ENCODE measurements at places on chromosomes 11 and 22. TPM values are rescaled to one million over a fixed set of nuclear protein-coding genes. Genes with fewer than 3 reads are reported as not detected.

DNA sequence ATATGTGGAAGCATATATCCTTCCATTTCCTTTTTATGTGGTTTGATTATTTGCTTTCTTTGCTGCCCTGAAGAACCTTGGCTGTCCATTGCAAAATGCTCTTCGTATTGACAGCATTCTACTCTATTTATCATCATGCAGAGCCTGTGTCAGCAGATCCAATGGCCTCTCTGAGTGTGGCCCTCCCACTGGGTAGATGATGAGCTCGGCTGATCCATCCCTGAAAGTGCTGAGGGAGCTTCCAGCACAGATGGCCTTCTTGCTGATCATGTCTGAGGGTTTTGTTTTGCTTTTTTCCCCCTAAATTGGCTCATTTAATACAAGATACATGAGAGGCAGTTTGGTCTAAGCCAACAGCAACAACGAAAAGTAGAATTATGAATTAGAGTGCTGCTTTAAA, 181.0 kb downstream of the GRIA4 start:
- ATAC-seq = no peak

DNA sequence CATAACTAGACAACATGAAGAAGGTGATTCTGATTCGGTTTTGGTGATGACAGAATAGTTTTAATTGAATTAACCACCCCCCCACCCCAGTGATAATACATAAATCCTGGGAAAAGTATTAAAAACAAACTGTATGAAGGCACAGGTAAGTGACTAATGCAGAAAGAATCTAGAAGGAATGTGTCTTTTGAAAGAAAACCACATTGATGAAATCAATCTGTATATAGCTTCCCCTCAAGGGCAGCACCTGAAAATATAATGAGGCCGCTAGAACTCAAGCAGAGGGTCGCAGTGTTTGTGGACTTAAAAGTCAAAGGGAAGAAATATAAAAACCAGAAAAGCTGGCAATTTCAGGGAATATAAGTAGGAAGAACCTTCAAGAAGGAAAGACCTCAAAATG, 580.5 kb upstream of the CHORDC1 start:
- ATAC-seq = no peak

DNA sequence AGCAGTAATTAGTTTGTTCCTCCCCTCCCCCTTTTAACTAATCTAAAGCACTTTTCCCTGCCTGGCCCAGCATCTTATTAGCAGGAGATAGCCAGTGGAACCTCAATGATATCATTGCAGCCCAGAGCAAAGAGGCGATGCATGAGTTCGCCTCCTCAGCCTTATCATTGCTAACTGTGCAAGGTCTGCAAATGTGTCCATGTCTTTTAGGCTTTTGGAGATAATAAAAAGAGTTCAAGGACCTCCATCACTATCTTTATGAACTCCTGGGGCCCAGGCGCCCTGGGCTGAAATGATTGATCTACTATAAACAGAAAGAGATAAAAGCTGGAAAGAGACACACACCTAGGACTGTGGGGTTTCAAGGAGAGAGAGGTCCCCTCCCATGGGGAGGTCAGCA, 124.2 kb upstream of the TBCEL start:
- no peak for ATAC-seq

DNA sequence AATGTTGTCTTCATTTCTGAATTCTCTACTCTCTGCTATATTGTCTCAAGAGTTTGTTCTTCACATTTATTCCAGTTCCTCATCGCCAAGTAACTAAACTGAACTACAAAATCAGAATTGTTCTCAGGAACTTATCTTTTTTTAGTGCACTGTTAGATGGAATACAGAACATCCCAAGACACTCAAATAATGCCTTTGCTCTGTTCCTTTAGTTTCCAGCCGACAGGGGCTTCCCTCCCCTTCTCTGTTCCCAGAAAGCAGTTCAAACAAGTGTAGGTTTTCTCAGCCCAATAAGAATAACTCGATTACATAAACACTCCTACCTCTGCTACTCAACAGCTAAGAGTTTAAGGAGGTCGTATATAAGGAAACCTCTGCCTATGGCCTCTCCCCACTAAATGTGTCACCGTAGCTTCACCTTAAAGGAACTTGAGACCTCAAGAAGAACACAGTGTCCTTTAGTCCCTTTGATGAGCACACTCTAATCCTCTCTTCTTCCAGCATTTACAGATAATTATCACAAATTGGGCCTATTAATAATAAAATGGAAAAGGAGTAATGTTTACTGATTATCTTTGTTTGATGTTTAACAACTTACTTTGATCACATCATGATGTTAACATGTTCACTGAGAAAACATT, 6.9 kb downstream of the POU2AF3 start:
- no peak for ATAC-seq

DNA sequence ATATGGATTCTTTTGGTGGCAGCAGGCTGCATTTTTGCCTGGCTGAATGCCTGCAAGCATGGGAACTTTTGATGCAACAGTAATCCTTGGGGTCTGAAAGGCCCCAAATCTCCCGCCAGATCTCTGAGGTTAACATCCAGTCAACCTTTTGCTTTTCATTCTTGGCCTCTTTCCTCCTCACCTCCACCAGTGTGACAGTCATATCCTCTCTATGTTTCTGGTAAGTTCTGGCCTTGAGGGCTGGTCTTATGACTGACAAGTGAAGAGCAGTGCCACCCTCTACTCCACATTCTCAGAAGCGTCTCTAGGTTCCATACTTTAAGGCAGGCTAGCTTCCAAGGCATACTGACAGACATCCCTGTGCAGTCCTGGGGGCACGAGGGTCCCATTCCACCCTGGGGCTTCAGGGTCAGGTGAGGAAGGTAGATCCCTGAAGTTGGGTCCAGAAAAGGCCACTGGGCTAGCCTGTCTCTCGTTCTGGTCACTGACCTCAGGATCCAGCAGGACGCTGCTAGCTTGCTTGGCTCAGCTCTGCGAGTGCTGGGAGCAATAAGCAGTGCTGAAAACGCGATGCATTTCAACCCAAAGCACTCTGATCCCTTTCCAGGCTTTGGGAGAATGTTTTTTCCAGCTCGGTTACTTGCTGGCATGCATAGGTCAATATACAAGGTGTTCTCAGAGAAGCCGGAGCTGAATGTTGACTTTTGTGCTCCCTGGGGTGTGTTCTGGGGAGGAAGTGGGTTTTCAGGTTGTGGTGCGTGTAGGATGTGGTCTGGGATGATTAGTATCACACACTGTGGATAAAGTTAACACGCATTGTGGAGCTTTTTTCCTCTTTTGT, 75.2 kb downstream of the PTPRJ start:
- ATAC-seq = no peak

DNA sequence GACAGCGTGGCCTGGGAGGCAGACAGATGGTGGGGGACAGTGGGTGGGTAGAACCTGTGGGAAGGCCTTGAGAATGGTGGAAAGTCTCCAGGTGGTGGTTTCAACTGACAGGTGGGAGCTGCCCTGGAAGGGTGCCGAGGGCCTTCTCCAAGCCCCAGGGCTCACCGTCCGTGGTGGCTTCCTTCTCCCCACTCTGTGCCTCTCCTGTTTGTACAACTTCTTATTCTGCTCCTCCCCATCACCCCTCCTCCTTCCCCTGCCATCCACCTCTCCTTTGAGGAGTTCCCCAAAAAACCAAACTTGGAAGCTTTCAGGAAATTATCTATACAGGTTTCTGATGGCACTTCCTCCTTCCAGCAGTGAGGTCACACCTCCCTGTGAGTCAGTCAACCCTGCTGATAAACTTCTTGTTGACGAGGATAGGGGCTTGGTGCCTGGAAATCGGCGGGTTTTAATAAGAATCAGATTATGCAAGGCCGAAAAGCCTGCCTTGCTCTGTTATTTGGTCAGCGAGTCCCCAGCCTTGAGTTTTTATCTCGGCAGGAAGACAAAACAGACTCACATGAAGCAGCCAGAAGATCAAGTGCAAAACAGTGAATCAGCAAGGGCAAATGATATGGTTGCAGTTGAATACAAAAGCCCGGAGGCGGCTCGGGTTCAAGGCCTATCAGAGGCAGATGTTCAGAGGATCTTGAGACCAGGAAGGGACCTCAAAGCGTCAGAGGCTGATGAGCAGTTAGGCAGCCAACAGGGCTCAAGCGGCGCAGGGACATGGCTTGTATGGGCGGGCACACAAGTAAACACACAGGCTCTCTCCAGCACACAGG, 9.5 kb upstream of the ST3GAL4 start:
- ATAC-seq = peak; percentile 71

DNA sequence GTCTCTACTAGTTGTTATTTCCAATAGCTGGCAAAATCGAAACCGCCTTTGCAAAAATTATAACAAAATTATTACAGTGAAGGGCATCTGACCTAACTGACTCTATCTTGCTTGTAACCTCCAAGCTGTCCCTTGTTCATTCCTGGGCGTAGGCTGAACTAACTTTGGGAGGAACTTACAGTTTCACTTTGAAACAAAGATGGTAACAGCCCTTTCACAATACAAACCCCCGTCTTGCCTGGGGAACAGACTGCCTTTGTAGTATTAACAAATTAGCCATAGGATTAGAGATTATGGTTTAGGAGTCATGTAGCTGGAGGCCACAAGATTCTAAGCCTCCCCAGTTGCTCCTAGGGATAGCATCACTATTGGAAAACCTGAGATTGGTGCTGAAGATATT, 131.6 kb upstream of the HSD17B12 start:
- no peak for ATAC-seq

DNA sequence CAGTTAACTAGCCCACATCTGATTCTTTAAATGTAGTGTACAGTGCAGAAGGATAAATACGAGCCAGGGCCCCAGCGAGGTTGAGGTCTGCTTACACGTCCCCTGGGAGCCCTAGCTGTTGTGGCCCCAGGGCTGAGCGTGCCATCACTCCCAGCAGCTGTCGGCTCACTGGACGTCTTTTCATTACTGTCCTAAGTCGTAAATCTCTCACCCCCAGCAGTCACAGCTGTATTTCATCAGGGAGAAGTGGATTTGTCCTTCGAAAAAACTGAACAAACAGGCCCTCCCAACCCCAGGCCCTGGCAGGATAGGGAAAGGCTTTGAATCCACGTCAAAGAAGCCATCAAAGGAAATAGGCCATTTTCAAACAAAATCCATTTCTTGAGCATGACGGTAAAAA, 110.4 kb upstream of the CSNK2A3 start:
- no peak for ATAC-seq

DNA sequence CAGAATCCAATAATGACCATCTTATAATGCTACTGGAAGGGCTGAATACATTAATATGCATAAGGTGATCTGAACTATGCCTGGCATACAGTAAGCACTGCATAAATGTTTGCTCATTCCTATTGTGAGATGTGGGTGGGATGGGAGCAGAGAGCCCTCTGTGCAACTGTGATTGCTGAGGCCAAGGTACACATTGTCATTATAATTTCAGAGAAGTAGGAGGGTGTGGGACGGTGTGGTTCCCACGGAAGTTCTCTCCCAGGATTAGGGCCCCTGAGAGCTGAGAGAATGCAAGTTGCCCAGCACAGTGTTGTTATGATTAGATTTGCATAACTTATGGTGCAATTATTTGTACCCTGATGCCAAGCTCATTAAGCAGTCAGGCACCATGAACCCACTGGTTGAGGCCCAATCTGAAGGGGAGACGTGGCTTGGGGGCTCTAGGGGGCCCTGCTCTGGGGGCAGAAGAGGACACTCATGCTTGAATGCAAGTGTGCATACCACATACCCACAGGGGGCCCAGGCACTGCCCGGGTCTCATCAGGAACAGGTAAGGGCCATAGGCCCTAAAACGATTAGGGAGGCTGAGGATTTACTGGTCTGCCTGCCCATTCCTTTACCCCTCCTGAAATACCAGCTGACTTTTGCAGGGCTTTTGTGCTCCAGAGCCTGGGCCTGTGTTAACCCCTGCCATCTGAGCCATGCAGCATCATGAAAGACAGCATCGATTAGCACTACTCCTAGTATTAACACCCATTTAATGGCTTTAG, 72.8 kb downstream of the THAP12 start:
- no peak for ATAC-seq

GRCh38 chr22:32874385-32874784, 72.9 kb downstream of the TIMP3 start:
- ATAC-seq = no peak

GRCh38 chr11:10522921-10523320, 18.1 kb downstream of the RNF141 start:
- no peak for ATAC-seq

DNA sequence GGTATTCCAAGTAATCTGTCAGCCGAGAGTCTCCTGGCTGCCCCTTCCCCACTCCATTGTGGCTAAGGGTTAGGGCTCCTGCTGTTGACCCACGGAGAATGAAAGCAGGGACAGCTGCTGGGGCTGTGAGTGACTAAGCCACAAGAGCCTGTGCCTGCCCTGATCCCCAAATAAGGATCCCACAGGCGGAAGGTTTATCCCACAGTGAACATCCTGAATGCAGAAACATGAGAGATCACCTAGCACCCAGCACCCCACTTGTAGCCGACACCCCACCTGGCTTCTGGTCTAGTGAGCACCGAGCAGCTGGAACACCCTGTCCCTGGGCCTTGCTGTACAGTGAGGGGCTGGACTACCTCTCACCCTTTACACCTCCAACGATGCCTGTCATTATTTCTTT, 117.7 kb upstream of the LMO1 start:
- no peak for ATAC-seq

DNA sequence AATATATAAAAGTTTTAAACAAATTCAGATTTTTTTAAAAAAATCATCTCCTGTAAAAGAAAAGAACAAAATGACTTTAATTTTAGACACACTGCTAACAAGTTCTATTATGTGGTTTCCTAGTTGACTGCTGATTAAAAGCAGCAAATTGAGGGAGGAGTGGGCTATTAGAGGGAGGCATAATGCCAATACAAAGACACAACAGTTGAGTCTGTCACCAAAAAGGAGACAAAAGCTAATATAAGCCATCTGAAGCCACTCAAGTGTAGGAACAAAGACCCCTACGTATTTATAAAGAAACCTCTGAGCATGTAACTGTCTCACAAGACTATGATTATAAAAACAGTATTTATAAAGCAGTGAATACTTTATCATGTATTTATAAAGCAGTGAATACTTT, 28.6 kb downstream of the TMEM123 start:
- ATAC-seq = no peak

DNA sequence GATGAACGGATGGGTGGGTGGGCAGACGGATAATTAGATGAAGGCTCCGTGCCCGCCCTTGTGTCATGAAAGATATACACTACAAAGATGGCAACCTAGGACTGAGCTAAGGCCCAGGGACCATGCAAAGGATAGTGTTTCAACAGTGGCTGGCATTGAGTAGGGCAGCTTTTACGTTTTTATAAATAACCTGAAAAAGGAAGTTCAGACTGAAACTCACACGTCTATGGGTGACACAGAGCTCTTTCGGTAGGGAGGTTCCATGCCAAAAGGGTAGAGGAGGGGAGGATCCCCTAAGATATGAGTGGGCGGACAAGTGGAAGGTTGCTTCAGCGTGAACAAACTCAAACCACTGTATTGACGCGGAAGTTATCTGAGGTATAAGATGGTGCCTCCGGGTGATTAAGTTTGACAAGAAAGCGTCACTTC, 90.5 kb downstream of the UBASH3B start:
- no peak for ATAC-seq

UBASH3B gene
- total RNA-seq = 6.6 TPM

MPPED2 gene
- total RNA-seq = 17.9 TPM

OR4C13 gene
- total RNA-seq = not detected

TEF gene
- total RNA-seq = 44.4 TPM

PKNOX2 gene
- total RNA-seq = 1.7 TPM

ABCC8 gene
- not detected for total RNA-seq

HMOX1 gene
- total RNA-seq = 13.0 TPM

ZFP91 gene
- total RNA-seq = 64.9 TPM
